Stimulated activated CD4-positive, alpha-beta T cell treated with anti-CD3 and anti-CD28 coated beads, Interleukin-4, amount 100 ng/mL, for 1 hour (primary cell): ENCODE measurements at places on chromosomes 6 and 20.

DNA sequence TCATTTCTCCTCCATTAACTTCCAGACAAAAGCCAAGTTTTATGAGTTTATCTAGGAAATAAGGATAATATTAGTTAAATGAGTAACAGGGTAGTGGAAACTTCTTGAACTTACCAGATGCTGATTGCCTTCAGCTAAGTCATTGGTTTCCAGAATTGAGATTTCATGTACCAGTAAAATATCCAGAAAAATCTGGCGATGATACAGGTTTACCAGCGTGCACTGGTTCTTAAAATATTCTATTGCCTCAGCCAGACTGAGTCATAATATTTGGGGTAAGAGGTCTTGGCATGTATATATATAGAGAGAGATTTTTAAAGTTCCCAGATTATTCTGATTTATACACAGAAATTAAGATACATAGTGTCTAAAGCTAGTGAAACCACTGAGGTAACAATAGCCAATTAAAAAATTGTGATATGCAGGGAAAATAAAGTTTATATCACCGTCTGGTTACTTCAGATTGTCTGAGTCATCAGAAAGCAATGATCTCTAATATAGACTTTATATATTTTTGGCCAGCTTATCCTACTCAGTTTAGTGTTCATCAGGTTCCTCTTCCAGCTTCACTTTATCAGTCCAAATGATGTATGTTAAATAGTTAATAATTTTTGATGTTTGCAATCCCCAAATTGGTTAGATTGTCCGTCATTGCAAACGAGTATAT, 39.5 kb upstream of the SDHAF4 start:
- no peak for DNase-seq

DNA sequence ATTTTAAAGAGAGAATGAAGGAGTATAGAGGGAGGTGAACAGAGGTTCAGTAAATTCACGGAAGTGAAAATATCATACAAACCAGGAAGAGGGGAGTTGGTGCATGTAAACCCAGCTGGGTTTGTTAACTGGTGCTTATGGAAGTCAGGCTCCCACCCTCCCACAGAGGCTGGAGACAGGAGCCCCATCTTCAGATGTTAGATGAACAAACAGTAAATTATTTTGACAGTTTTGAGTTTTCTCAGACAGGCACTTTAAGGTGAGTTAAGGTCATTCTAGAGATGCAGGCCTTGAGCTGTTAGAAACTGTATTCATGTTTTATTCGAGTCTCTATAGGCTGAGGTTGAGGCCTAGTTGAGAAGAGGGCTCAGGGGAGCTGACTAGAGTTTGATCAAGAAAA, 41.8 kb upstream of the FUCA2 start:
- DNase-seq = no peak

- DNase-seq = peak; percentile 15
Measured at GRCh38 chr20:21719592-21720214, 14.2 kb downstream of the PAX1 start.

DNA sequence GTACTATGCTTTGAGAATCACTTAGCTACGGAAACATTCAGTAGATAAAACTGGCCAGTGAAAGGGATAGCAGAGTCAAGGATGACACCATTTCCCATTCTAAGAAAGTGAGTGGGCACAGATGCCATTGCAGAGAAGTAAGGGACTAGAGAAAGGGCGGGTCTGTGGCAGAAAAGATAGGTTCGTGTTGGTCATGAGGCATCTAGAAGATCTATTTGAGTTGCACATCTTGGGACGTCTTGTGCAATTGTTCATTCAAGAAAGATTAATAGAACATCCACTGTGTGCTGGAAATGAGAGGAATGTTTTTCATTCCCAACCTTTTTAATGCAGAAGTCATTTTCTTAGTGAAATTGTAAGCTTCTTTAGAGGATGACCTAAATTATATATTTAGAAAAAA, 161.7 kb downstream of the PLCB1 start:
- DNase-seq = no peak

GRCh38 chr20:8361006-8361652, 229.1 kb downstream of the PLCB1 start:
- no peak for DNase-seq

GRCh38 chr6:137804637-137805036, 62.4 kb upstream of the TNFAIP3 start:
- no peak for DNase-seq

DNA sequence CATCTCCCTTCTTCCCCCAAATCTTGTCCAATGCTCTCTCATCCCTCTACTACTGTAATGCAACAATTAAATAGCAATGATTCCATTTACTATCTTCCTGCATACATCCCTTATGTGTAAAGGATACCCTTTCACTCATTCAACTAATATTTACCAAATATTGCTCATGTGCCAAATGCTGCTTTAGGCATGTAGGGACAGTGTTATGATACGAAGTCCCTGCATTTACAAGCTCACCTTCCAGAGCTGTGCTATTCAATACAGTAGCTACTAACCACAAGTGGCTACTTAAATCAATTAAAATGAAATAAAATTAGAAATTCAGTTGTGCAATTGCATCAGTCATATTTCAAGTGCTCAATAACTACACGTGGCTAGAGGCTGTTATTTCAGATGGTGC, 41.1 kb downstream of the GMDS start:
- DNase-seq = no peak

DNA sequence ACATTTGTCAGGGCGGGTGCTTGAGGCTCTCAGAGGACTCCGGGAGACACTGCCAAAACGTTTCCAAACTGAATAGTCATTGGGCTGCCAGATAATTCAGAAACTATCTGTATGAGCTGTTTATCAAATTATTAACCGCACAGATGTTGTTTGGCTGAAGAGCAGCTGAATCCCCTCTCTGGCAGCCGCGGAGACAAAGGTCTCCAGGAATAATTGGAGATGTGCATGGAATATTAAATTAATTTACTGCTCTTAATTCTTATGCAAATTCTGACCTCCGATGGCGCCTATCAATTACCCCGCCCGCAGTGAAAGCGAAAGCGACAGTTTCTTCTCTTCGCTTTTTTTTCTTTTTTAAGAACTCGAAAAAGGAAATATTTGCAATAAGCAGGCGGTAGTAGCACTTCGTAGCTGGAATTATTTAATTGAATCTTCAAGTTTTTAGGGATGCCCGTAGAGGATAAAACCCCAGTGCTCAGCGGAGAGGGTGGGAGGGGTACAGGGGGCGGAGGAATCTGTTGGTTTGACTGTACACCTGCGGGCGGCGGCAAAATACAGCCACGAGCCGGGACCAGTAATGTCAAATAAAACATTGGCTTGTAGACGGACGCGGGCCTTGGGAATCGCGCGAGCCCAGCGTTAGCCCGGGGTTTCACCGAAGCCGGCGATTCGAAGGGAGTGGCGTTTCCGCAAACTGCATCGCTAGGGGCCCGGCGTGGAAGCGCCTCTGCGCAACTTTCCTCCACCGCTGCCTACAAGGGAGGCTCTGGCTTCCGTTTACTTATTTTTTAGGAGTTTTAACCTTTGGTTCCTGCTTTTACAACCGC, 6.2 kb downstream of the LINC00237 start:
- peak; percentile 36 for DNase-seq

GRCh38 chr20:48622421-48622820, 205.4 kb downstream of the PREX1 start:
- DNase-seq = no peak

DNA sequence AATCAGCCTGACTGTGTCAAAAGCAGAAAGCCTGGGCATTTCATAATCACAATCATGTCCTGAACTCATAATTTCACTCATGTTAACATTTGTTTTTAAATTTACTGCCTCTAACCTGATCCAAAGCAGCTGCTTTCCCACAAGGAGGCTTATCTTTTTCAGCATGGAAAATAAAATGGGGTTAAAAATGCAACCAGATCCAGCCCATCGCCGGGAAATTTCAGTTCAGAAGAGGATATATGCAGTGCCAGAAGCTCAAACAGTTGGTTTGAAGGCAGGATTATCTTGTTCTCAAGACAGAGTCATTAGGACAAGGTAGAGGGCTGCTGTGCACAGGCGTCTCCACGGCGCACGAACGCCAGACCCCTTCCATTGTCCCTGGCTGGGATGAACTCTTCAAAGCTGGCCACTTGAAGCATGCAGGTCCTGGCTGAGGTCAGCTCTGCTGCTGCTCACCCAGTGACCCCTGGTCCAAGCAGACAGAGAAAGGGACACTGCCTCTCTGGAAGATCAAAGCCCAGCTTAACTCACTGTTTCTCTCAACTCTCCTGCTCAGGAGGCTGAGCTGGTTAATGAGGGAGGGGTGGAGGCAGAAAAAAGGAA, 191.1 kb upstream of the HEY2 start:
- no peak for DNase-seq

DNA sequence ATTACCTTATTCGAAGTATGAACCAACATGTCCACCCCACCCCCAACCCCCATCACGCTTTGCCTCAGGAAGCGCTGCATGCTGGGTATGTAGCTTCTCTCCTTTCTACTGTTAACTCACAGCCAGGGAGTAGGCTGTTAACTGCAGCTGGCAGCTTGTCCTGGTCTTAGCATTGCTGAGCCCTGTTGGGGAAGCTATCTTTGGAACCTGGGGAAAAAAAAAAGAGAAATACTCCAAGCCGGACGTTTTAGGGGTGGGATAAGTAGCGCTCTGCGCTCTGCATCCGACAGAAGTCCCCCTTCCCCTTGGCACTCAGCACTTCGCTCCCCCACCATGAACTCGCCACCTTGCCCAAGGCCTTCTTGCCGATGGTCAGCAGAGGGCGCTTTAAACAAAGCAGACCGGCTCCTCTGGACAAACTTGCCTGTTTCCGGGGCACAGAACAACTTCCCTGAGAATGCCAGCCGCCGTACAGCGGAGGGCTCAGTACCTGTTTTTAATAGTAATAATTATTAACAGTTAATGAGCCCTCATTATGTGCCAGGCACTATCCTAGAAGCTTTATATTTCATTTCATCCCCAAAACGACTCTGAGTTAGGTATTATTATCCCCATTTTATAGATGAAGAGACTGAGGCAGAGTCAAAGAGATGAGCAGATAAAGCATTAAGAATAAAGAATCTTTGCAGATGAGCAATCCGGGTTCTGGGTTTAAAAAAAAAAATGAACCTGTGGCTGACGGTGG, 35.2 kb upstream of the MDFI start:
- peak; percentile 65 for DNase-seq

- DNase-seq = no peak
Measured at GRCh38 chr20:62015540-62016288, 50.0 kb downstream of the TAF4 start.

GRCh38 chr6:44925100-44925739, 402.9 kb upstream of the RUNX2 start:
- no peak for DNase-seq

- no peak for DNase-seq
Measured at GRCh38 chr6:46549155-46549554, 57.9 kb upstream of the RCAN2 start.

DNA sequence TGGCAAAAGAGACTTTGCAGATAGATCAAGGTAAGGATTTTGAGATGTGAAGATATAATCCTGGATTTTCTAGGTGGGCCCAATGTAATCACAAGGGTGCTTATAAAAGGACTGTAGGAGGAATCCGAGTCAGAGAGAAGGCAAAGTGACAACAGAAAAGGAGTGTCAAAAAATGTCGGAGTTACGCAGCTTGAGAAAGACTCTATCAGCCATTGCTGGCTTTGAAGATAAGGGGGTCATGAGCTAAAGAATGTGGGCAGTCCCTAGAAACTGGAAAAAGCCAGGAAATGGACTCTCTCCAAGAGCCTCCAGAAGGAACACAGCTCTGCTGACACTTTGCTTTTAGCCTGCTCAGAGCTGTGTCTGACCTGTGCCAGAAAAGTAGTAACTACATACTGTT, 8.7 kb upstream of the RWDD1 start:
- no peak for DNase-seq

DNA sequence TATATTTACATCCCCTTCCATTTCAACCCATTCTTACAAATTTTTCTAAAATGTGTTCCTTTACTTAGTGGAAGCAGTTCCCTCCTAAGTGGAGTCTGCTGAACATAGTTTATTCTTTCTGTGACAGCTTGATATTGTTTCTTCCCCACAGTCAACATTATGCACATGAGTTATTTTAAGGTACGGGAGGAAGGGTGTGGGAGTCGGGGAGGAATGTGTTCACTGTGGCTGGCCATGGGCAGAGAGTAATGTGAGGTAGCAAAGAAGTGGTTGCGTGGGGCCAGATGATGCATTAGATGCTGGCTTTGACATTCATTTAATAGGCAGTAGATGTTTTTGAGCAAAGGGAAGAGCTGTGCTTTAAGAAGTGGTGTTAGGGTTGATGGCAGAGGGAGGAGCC, 98.5 kb downstream of the ARMC2 start:
- no peak for DNase-seq

DNA sequence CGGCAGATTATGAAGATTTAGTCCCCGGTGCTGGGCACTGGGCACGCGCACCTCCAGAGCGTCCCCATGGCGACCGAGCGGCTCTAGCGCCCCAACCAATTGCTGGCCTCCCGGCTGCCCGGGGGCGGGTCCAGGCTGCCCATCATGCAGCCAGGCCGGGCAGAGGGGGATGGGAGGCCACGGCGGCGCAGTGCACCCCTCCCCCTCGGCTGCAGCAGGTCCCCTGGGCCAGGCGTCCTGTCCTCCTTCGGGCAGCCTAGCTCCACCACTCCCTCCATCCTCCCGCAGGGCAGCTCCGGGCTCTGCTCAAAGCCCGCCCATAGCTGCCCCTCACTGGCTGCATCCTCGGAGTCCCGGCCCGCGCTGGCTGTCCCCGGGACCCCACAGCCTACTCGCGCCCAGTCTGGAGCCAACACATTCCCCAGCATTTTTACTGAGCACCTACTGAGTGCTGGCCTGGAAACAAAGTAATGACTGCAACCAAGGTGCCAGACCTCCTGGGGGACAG, 99.4 kb downstream of the ASXL1 start:
- no peak for DNase-seq

DNA sequence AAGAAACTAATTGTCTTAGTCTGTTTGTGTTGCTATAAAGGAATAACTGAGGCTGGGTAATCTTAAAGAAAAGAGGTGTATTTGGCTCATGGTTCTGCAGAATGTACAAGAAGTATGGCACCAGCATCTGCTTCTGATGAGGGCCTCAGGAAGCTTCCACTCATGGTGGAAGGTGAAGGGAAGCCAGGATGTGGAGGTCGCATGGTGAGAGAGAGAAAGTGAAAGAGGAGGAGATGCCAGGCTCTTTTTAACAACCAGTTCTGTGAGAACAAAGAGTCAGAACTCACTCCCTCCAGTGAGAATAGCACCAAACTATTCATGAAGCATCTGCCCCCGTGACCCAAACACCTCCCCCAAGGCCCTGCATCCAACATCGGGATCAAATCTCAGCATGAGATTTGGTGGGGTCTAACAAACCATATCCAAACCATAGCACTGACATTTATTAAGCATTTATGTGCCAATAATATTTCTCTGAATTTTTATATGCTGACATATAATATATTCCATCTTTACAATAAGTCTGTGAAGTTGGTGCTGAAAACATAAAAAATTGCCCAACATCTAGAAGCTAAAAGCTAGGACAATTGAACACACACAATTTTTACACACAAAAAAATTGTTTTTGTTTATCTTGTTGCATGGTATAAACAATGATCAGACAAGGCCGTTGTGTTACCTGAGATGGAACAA, 29.2 kb upstream of the BTN3A2 start:
- DNase-seq = no peak
